ENCODE measurements at places on chromosomes 12 and 14. TPM values are rescaled to one million over a fixed set of nuclear protein-coding genes. Genes with fewer than 3 reads are reported as not detected.

SRRM4 gene
- not detected for total RNA-seq

DNA sequence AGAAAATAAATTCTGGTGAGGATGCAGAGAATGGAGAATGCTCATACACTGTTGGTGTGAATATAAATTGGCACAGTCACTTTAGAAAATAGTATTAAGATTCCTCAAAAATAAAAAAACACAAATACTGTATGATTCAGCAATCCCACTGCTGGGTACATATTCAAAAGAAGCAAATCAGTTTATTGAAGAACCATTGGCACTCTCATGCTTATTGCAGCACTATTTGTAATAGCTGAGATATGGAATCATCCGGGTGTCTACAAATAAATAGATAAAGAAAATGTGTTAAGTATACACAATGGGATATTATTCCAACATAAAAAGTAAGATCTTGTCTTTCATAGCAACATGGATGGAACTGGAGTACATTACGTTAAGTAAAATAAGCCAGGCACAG is 579.4 kb upstream of the SEL1L start:
- no peak for DNase-seq

HOXC5 gene
- total RNA-seq = 1.7 TPM

DNA sequence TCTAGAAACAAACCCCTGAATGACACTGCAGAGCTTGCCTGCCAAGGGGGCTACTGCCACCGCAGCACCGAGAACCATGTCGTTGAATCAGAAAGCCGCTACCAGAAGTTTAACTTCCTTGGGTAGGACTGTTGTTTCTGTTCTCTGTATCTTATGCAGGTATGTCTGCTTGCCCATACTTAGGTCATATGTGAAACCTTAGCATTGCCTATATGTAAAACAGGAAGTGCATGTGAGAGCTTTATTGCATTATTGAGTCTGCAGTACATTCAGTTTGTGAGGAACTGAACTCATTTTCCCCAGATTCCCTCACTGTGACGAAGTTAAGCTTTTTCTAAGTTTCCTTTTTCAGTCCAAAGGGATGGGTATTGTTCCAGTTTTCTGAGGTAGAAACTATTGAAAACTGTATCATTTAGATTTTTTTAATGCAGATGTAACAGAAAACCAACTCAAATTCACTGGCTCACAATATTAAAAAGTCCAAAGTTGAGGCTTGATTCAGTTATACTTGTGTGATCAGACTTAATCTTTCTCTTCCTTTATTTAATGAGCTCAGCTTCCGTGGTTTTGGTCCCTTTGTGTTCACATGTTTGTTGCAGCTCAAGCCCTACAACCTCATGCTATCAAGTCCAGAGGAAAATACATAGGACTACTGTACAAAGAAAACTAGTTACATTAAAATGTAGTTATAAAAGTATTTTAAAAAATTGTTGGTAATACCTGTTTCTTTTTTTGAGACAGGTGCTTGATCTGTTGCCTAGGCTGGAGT is 6.9 kb downstream of the FBXO34 start:
- DNase-seq = no peak

DNA sequence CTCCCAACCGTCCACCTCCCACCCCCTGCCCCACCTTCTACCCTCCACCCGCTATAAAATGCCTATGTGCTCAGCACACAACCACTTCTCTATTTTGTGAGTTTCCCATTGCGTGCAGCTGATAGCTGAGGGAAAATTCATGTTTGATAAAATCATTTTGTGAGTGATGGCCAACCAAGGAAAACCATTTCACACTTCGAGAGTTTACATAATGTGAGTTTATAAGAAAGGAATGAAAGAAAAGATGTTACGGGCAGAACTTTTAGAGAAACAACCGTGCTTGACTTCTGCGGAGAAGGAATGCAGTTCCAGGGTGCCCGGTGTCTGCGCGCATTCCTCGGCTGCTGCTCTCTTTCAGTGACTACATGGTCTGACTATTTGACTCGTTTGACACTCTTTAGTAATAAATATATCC is 140.9 kb downstream of the EFCAB11 start:
- DNase-seq = no peak

DNA sequence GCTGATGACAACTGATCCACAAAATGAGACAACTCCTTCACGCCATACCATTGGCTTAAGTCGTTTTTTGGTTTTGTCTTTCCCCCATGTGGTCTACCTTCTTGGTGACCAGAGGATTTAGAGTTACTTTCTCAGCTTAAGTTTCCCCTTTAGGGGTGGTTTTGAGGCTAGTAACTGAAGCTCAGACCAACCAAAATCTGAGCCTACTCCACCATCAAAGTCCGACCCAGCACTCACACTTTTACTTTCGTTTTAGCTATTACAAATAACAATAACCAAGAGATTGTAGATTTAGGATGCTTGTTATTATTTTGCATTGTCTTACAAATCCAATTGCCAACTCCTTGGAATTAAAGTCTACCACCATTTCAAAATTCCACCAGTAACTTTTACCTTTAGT is 130.6 kb upstream of the MDM1 start:
- DNase-seq = no peak

NOVA1 gene
- 18.9 TPM for total RNA-seq

GRCh38 chr14:100979780-100980179 is 76.3 kb upstream of the RTL1 start:
- no peak for DNase-seq

- peak; percentile 63 for DNase-seq
These were observed 1.1 kb downstream of the JAG2 start for GRCh38 chr14:105167303-105168092.

- no peak for DNase-seq
These were observed at the start of gene SOX5 for GRCh38 chr12:23949348-23950209. Gene SOX5, minus strand, starts transcription at chr12:23949670. Its CDS starts 69 bp downstream, at chr12:23949601.

DNA sequence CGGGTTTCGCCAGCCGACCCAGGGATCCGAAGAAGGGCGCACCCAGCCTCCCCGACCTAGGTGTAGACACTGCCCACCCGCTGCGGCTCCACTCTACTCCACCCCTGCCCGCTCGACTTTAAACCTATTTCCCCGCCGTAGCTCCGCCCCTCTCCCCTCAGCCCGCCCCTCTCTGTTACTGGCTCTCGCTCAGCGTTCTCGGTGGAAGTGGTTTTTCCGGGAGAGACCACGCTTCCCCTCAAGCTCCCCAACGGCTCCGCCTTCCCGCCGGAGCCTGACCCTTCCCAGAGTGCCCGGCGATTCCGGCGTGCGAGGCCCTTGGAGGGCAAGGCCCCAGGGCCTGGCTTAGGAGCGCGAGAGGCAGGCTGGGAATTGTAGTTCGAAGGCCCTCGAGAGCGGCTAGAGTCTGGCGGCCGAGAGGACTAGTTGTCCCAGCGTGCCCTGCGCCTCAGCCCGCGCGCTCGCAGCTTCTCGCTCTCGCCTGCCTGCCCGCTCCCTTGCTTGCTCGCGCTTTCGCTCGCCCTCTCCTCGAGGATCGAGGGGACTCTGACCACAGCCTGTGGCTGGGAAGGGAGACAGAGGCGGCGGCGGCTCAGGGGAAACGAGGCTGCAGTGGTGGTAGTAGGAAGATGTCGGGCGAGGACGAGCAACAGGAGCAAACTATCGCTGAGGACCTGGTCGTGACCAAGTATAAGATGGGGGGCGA is at the start of gene PA2G4:
Gene PA2G4 (plus strand): TSS at position 451 of the 706 bp plus-strand sequence. CDS start 179 bp downstream, at position 630.
- peak; percentile 97 for DNase-seq

DNA sequence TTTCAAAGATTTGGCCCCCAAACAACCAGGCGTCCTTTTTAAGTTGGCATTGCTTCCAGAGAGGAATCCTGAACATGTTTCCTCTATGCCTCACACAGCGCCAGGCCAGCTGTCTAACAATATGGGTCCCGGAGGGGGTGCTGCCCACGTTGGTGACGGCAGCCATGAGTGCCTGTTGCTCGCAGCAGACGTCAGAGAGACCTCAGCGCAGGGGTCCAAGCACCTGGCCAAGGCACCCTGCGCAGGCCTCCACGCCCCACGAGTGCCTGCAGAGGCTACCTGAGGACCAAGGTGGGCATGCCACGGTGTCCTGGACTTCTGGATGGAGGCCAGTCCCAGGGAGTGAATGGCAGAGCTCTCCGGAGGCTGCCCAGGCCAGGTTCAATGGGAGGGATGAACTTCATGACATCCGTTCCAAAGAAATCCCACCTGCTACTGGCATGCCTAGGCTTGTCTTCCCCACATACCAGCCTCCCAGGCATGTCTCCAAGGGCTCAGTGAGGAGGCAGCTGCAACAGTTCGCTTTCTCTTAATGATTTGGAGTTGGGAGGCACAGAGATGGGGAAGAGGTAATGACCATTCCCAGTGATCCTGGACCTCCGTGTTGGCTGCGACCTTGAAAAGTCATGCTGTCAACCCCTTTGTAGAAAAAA is 11.6 kb upstream of the FOXN3 start:
- no peak for DNase-seq

- no peak for DNase-seq
These were observed 207.5 kb downstream of the EXOC5 start for GRCh38 chr14:57061009-57061711.

DNA sequence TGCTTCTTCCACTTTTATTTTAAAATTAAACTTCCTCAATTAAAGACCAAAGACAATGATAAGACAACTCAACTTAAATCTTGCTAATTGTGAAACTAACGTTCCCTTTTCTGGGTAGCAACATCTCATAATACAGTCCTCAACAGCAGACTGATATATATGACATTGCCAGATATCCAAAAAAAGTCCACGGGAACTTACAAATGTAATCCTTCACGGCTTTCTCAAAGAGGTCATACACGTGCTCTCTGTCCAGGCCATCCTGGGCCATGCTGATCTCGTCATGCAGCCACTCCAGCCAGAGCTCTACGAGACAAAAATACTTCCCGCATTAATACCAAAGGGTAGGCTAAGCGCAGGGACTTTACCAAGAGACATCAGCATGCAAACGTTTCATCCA is 13.3 kb downstream of the SART3 start:
- no peak for DNase-seq

GRCh38 chr14:69039288-69039628 is 60.2 kb upstream of the ACTN1 start:
- DNase-seq = no peak

- DNase-seq = no peak
These were observed 547.1 kb upstream of the USP15 start for GRCh38 chr12:61713121-61713520.

DNA sequence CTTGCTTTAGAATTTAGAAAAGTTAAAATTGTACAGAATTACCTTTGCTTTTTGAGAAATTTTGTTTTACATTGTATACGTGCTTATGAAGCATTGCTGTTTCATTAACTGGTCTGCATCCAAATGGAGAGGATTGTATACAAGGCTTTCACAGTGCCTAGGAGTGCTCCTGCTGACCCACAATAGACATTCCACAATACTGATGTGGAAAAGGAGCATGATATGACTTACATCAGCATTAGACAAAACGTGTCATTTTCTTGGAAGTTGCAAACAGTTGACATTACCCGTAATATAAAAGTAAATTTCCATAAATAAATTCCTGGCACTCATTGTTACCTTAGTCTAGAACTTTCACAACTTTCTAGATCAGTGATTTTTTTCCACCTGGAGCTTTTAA is 1.9 kb downstream of the PRKD1 start:
- no peak for DNase-seq

- DNase-seq = no peak
These were observed 19.9 kb upstream of the BDKRB2 start for GRCh38 chr14:96184737-96185136.

ASPG gene
- 6.4 TPM for total RNA-seq

GRCh38 chr12:6954316-6955107 is 3.4 kb downstream of the PTPN6 start:
- no peak for DNase-seq

MMP14 gene
- 172 TPM for total RNA-seq
